ENCODE measurements at places on chromosomes 1 and 21.

DNA sequence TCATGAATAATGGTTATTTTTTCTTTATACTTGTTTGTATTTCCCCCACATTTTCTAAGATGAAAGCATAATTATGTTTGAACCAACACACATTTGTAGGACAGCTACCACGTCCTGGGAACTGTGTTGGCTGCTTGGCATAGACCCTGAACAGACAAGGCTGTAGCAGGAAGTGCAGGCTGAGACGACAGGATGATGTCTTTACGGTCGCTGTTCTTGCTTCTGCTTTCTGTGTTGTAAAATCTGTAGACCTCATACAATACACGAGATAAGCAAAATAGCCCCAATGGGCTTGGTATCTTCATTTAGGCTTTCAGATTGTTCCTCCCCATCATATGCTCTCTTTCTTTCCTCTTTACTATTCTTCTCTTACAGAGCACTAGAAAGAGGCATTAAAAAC lies 23.3 kb upstream of the OTUD3 start:
- no peak for DNase-seq

- DNase-seq, result peak; percentile 83
These were observed 271.5 kb upstream of the BEND5 start for GRCh38 chr1:49048188-49048587.

DNA sequence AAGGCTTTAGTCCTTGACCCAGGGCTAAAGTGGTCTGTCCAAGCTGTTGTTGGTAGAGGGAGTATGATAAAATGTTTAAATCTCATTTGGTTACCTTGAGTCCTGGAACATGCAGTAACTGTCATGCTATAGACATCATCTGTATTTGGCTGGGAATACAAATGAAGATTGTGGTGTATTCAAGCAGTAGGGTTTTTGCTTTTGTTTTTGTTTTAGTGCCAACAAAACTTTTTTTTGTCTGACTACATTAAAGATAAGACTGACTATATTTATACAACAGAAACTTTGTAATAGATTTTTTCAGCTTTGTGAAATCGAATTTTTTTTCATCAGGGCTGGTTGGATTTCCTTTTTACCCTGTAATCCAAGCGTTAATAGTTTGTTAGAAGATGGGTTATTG lies 7.4 kb upstream of the SARS1 start:
- DNase-seq, result no peak

GRCh38 chr1:95027046-95027445 lies 45.7 kb downstream of the ALG14 start:
- no peak for DNase-seq

- DNase-seq, result no peak
These were observed 3.6 kb downstream of the PEA15 start for GRCh38 chr1:160208557-160209320.

- no peak for DNase-seq
These were observed 31.8 kb downstream of the CLIC6 start for GRCh38 chr21:34700605-34701004.

GRCh38 chr1:145942405-145942804 lies 15.1 kb upstream of the RBM8A start:
- no peak for DNase-seq

GRCh38 chr21:35764077-35764476 lies 296.2 kb downstream of the SETD4 start:
- DNase-seq, result no peak

- DNase-seq, result no peak
These were observed 12.4 kb downstream of the LMOD1 start for GRCh38 chr1:201933840-201934430.

DNA sequence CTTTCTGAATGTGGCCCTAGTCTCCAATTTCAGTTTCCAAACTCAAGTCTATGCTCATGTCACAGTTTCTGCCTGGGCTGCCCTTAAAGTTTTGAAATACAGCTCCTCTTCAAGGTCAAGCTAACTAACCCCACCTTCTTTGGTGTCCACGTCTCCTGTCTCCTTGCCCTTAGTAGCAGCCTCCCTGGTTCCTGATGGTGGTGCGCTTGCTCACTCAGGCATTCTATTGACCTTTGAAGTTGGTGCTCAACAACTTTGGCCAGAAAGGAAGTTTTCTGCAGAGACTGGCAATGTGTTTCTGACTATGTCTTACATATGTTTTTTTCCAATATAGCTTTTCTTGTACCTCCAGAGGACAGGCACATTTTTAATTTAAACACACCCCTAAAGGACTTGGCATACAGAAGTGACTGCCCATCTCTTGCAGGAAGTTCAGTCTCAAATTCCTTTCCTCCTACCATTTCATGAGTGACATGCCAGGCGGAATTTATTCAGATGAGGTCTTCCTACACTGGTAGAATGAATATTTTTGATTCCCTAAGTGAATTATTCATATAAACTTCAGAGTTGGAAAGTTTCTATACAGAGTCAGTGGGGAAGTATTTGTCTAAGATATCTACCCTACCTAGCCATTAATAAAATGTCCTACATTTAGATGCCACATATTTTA lies 364.3 kb upstream of the USP24 start:
- no peak for DNase-seq

DNA sequence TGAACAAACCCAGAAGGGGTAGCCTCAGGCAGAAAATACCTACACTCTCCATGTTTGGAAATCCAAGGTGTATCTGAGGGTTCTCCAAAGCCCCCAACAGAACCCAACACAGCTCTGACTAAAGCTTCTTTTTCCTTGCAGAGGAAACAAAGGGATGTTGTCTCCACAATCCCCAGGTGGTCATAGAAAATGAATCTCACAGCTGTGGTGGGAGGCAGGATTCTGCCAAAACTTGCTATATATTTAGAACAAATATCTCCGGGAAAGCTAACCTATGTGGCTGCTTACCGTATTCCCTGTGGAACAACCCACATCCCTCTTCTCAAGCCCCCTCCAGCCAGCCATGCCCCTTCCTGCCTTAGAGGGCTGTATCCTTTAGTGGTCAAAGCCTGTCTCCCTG lies 406.1 kb downstream of the PRDM2 start:
- DNase-seq, result no peak

- DNase-seq, result peak; percentile 67
These were observed 180.3 kb upstream of the DMRTA2 start for GRCh38 chr1:50603274-50604271.

DNA sequence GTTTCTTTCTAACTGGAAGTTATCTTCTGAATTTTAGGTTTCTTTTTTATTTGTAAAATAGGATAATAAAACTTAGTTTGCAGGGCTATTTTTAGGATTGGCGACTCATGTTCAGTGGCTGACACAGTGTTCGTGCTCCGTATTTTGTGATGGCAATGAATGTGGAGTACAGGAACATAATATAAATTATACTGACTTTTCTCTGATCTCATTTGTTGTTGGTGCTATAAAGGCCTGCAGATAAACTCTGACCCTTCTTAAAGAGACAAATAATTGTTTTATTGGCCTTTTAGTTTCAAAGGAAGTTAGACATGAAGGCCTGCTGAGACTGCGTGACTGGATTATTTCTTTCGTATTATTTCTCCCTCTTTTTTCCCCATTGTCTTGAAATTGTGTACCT lies 339.6 kb downstream of the PDE4B start:
- DNase-seq, result no peak

DNA sequence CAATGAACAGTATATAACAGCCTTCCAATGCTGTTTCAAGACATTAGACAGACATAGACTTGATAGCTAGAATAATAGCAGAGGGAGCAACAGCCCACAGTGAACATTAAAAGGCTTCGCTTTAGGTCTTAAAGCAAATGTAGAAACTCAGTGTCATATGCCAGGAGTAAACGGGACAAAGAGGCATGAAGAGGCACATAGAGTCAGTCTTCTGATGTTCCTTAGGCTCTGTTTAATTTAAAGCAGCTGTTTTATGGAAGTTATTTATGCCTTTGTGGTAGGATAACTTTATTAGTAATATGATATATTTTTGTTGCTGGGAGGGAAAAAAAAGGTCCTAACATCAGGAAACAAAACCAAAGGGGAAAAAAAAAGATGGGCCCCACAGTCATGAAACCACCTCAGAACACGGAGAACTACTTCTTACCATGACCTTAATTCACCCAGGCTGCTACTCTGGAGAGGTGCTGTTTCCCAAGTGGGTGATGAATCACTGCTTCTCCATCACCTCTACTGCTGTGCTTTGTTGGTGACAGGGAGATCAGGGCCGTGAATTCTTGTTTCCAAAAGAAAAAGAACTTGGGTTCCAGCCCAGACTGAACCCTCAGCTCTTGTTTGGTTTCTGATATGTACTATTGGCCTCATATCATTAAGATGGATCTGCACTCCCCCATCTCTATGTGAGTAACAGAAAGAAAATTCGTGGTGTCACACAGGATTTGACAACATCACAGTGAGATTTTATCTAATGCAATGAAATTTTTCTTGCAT lies 616.9 kb downstream of the KIF26B start:
- DNase-seq, result no peak

All from NCI-H1694 treated with DMSO at 0.1 percent for 48 hours (cell line).